ENCODE measurements at places on chromosomes 4 and X.
A peak's percentile ranks its signal among the peaks of the same experiment; 100 is the strongest.

GRCh38 chrX:50114113-50114512 lies 86.7 kb downstream of the AKAP4 start:
- DNase-seq: no peak

- DNase-seq: no peak
Measured at GRCh38 chr4:19689511-19689910, 562.2 kb upstream of the SLIT2 start.

- no peak for DNase-seq
Measured at GRCh38 chrX:17654116-17654515, 83.2 kb upstream of the SCML1 start.

DNA sequence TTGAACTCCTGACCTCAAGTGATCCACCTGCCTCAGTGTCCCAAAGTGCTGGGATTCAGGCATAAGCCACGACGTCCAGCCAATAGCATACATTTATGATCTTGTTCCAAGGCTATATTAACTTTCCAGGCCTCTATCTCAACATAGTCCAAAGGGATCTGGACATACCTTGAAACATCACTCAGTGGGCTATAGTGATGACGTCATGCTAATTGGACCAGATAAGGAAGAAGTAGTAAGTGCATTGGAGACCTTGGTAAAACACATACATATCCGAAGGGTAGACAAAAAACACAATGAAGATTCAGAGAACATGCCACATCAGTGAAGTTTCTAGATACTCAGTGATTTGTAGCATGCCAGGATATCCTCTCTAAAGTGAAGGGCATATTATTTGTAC lies 37.4 kb upstream of the USP26 start:
- DNase-seq: no peak

- no peak for DNase-seq
Measured at GRCh38 chrX:21799767-21800166, 39.6 kb upstream of the MBTPS2 start.

DNA sequence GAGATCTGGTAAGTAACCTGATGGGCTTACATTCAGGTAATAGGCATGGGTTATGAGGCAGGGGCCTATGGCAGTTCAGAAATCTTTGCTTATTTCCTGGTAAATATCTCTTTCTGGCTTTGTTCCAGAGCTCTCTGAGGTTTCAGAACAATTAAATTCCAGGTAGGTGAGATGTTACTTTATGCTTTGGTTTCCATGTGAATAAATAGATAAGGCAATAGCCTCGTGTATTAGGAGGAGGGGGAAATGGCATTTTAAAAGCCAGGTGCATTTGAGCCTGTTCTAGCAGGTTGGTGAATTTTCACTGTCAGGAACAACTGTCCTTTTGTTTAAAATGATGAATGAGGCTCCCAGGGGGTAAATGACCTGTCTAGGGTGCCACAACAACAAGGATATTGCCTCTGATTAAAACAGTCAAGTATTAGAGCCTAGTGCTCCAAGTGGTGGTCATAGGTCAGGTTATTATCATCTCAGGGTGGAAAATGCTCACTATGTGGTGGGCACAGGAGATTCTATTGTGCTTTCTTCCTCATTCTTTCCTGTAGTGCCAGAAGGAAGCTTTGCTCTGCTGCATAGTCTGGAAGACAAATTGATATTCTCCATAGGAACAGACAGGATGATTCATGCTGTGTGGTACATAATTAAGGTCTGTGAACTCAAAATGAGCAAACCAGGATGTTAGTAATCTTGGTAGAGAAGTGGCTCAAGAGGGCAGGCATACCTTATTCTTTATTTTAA lies 296.2 kb downstream of the INPP4B start:
- no peak for DNase-seq

- no peak for DNase-seq
Measured at GRCh38 chr4:74764119-74764518, 30.2 kb downstream of the BTC start.

DNA sequence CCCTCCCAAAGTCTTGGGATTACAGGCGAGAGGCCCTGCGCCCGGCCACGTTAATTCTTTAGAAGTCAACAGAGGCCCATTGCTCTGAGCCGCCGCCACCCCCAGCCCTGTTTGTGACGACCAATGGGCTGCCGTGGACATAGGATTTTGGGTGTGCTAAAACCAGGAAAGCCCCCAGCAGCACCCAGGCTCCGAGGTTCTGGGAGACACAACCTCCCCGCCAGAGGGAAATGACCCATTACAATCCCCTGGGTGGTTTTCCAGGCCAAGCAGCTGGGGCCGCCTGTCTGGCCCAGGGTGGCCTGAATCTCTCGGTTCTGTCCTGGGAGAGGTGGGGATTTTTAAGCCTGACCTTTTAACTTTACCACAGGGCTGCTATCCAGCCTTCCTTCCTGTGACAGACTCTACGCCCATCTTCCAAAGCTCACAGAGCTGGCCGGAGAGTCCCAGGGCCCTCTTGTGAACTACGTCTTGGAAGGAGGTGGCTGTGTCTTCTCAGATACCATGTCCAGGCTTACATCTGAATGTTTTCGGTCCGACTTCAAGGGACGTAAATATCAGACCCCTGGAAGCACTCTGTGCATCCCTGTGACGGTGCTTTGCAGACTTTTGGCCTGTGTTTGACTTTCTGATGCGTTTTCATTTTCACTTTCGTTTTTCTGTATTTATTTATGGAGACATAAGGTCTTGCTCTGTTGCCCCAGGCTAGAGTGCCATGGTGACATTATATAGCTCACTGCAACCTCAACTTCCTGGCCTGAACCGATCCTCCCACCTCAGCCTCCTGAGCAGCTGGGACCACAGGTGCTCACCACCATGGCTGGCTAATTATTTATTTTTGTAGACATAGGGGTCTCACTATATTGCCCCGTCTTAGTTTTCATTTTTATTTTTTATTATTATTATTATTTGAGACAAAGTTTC lies 36.0 kb downstream of the P2RY8 start:
- DNase-seq: no peak

DNA sequence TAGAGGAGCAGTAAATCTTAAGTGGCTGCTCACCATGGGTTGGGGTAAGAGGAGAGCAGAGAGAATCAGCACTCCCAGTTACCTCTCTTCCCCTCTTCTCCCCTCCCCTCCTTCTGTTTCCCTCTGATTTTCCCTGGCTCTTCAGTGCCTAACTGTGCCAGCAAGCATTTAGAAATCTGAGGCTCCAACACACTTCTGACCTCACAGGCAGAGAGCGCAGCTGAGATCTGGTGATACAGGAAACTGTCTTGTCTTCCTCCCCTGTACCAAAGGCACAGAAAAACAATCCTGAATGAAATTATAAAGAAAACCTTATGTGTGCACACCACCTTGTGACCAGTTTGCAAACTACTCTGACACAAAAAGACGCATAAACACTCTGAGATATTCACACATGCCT lies 82.4 kb upstream of the SMIM10 start:
- peak; percentile 42 for DNase-seq

- DNase-seq: no peak
Measured at GRCh38 chr4:100079264-100079663, 111.0 kb downstream of the DDIT4L start.

DNA sequence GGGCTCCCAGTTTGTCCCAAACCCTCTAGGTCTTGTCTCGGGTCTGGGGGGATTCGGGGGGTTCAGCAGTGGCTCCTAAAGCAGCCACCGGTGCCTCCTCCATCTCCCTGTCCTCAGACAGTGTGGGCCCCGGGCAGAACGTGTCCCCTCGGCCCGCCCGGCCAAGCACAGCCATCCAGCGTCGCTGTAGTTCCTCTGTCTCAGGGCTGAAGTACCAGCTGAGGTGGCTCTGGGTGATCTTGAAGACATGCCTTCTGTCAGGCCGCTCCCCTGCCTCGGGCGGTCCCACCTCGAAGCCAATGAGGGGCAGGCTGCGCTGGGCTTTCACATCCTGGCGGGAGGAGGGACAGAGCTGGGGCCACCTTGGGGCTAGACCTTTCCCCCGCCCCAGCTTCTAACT lies 5.9 kb downstream of the TSR2 start:
- no peak for DNase-seq

- no peak for DNase-seq
Measured at GRCh38 chr4:48138936-48139335, 4.9 kb upstream of the TXK start.

GRCh38 chr4:183610033-183610432 lies 49.0 kb downstream of the RWDD4 start:
- DNase-seq: peak; percentile 26

DNA sequence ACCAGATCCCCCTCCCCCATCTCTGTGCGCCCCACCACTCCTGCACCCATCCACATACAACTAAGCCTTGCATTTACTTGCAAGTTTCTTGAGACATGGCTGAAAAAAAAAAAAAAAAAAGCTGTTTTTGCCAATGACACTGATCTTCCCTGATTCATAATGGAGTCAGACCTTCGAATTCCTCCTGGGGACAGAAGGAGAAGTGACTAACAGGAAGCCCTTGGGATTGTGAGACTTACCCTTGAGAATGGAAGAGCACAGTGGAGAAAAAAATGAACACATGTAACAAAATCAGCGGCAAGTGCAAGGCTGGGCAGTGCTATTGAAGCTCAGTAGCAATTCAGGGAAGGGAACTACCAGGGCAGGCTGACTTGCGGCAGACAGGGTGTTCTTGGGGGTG lies 288.4 kb downstream of the BCOR start:
- DNase-seq: no peak

- peak; percentile 72 for DNase-seq
Measured at GRCh38 chrX:23901805-23902204, 5.9 kb downstream of the APOO start.

GRCh38 chr4:82124365-82124764 lies 249.4 kb downstream of the HNRNPD start:
- no peak for DNase-seq

DNA sequence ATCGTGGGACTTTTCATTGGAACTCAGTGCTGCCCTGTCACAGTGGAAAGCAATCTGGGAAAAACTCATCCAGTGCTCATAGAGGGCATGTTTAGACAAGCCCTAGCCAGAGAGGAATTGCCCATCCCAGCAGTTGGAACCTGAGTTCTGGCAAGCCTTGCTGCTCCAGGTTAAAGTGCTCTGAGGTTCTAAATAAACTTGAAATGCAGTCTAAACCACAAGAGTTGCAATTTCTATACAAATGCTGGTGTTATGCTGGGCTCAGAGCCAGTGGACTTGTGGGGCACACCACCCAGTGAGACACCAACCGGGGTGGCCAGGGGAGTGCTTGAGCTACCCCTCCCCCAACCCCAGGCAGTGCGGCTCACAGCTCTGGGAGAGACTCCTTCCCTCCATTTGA lies 142.8 kb upstream of the PPP1R2C start:
- no peak for DNase-seq

DNA sequence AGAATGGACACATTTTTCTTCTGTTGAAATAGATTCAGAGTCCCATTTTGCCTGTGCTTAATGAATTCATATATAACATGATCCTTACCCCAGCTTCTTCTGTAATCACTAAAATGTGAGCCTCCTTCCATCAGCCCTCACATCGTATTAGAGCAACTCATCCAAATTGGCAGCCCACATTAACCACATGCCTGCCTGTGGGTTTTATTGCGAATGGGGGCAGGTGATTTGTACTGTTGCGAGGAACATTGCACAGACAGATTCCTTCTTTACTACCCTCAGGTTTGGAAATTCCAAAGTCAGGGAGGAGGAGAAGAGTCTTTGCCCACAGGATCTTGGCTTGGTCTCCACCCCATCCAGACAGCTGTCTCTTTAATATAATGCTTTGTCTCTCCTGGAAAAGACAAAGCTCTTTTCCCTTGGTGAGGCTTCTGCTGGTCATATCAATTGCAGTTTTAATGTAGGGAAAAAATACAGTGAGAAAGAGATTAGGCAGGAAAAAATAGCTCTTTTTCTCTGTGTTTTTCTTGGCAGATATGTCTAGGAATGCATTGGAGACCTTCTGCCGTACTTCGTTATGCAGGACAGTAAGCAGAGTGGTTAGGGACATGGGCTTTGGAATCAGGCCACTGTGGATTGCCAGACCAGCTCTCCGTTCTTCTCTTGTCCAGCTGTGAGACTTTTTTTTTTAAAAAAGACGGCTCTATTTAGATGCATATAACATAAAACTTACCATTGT lies 371.2 kb downstream of the AFF2 start:
- DNase-seq: peak; percentile 24

DNA sequence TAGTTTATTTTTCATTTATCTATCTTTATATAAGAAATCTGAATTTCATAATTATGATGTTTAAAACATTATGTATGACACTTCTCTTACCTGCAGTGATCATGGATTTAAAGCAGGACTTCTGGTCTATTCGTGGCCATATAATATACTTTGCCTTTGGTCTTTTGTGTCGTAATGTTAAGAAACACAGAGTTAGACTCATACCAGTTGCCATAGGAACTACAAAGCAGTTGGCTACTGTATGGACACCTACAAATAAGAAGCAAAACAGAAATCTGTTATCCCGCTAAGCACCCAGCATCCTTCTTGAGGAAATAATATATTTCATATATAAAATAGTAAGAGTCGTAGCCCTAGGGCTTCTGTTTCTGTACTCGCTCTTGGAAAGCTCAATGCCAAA lies 4.3 kb downstream of the SEPSECS start:
- no peak for DNase-seq

DNA sequence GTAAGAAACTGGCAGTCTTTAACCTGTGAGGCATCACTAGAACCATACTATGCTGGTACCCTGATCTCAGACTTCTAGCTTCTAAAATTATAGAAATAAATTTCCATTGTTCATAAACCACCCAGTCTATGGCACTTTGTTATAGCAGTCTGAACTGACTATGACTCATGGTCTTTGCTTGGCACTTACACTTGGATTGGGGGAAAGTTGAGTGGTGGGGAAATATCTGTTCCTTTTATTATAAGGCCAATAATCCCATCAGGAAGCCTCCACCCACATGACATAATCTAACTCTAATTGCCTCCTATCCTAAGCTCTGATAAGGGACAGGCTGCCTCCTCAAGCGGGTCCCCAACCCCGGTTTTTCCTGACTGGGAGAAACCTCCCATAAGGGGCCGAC lies 61.4 kb upstream of the PACRGL start:
- DNase-seq: no peak

- DNase-seq: no peak
Measured at GRCh38 chr4:185932491-185932890, 120.5 kb upstream of the SORBS2 start.

DNA sequence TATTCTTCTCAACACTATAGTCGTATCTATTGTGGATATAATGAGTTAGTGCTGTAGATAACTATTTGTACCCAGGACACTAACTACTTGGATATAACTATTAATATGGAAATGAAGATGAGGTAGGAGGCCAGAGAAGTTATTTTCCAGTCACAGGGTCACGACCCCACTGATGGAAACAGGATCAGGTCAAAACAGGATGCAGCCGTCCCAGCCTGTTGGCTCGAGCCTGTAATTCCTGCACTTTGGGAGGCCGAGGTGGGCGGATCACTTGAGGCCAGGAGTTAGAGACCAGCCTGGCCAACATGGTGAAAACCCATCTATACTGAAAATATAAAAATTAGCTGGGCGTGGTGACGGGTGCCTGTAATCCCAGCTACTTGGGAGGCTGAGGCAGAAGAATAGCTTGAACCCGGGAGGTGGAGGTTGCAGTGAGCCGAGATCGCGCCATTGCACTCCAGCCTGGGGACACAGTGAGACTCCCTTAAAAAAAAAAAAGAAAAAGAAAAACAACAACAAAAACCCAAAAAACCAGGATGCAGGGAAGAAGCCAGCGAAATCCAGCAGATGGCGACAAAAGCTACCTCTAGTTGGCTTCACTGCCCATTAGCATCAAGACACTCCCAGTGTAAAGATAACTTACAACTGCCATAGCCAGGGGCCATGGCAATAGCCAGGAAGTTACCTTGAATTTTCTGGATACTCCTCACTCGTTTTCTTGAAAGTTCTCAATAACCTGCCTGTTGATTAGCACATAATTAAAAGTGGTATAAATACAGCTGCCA lies 37.9 kb upstream of the NKAP start:
- peak; percentile 10 for DNase-seq

GRCh38 chr4:42654631-42655268 lies 2.2 kb downstream of the ATP8A1 start:
- DNase-seq: peak; percentile 33

Measured in fibroblast of the conjunctiva (primary cell).